ENCODE measurements at places on chromosomes 12 and 14. TPM values are rescaled to one million over a fixed set of nuclear protein-coding genes. Genes with fewer than 3 reads are reported as not detected.

GRCh38 chr14:74946659-74947281 lies 8.6 kb downstream of the PGF start:
- DNase-seq, result no peak

GRCh38 chr12:93136253-93137055 lies 207.4 kb upstream of the EEA1 start:
- no peak for DNase-seq

- no peak for DNase-seq
Observed at GRCh38 chr12:120833849-120834248, 70.3 kb downstream of the SPPL3 start.

VWF gene
- 311 TPM for total RNA-seq

FOXM1 gene
- 0.21 TPM for total RNA-seq

AMN1 gene
- 10.2 TPM for total RNA-seq
